Astrocyte of the hippocampus (primary cell): ENCODE measurements at places on chromosomes 5 and 9.

DNA sequence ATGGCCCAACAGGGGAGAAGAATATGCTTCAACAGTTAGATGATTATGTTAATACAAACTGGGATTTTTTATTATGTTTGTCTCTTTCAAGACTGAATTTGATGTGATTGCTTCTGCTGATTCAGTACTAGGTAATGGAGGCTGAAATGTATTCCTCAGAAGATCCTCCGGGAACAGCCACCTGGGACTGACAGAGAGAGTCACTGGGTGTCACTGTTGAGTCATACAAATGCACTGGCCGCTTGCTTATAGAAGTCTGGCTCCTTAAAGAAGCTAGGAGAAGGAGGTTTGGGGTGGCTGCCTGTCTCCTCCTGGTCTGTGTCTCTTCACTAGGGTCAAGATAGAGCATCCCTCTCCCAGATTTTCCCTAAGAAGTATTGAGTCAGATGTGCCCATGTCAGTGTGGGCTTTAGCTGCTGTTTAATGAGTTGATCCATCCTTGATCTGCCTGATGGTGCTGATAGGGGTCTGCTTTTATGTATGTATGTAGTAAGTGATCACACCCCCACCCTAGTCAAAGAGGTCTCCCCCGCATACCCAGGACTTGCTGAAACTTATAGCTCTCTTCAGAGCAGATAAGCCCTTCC, 773.4 kb downstream of the BRINP1 start:
- DNase-seq = peak; percentile 74

- DNase-seq = no peak
Observed at GRCh38 chr5:149930043-149930748, 14.4 kb downstream of the PDE6A start.

GRCh38 chr9:19994296-19994695, 205.5 kb upstream of the SLC24A2 start:
- DNase-seq = peak; percentile 91

DNA sequence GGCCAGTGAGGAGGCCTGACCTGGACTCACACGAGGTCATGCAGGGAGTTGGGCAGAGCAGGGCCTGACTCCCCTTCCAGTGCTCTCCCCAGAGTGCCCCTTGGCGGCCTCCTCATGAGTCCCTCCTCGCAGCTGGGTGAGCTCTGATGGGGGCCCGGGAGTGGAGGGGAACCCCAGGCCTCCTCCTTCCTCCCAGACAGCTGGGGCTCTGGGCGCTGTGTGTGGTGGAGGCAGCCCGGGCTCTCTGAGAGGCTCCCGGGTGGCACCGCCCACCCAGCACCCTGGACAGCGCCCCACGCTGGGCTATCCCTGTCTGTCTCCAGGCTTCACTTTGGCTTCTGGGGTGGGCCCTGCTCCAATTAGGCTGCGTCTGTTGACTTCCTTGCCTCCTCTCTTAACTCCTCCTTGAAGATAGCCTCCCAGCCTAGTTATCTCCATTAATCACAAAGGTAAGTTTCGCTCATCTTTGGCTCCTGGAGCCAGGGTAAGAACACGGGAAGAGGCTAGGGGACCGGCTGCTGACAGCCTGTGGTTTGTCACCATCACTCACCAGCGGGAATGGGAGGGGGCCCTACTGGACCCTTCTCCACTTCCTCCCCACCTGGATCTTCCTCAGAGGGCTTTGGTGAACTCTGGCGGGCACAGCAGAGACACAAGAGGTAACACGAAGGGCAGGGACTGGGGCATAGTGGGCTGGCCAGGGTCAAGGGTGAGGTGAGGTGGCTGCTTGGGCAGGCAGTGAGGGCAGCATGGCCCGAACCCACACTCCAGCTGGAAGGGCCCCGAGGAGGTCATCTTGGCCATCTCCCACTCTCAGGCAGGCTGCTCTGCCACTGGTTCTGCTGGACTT, 13.1 kb downstream of the PSD2 start:
- DNase-seq = peak; percentile 74

DNA sequence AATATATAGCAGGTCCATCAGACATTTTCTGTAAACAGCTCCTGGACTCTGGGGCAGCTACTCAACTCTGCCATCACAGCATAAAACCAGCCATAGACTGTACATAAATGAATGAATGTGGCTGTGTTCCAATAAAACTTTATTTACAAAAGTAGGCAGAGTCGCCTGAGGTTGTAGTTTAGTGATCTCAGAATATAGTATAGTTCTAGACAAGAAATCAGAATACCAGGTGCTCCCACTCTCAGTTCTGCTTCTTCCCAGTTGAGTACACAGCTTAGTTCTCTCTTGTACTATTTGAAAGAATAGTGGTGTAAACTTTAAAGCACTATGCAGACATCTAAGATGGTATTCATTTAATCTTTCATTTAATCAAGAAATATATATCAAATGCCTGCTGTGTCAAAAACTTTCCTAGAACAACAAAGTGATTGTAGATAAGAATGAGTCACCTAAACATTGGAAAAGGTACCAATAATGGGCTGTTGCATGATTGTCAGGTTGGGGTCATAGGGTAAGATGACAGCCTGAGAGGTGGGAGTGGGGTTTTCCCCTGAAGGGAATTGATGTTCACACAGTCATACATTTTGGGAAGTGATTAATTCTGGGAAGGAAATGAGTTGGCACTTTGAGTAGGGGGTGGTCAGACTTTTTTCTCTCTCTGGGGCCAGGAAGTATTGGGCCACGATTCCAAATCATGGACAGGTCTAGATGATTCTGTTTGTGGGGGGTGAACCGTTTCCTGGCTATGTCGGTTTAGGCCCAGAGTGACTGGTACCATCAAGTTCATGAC, 37.0 kb downstream of the TNFSF8 start:
- no peak for DNase-seq

DNA sequence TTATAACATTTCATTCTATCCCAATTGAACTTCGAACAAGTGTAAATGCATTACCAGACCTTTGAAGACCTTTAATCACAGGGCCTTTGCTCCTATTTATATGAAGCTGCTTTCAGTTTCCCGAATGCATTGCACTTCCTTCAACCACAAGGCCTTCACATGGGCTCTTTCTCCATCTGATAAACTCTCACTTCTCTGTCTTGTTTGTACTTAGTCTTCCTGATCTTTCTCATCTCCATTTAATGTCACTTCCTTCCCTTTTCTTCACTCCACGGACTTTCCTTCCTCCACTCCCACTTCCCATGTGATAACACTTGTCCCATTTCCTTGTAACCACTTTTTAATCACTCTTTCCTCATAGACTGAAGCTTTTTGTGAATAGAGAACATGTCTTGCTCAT, 74.3 kb upstream of the TNC start:
- no peak for DNase-seq

DNA sequence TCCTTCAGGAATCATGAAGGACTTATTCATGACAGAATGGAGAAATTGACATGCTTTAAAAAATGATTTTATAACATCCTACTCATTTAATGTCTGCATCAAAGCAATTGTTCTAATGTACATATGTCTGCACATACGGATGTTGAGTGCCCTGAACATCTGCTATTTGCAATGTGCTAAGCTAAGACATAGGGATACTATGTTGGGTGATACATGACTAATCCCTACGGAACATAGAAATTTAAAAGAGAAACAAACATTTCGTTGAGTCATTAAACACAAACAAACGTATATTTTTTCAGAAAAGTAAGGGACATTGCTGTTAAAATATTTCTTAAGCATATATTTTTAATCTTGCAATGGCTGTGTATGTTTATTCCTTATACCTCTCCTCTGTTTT, 686.5 kb upstream of the ADAMTS16 start:
- no peak for DNase-seq

DNA sequence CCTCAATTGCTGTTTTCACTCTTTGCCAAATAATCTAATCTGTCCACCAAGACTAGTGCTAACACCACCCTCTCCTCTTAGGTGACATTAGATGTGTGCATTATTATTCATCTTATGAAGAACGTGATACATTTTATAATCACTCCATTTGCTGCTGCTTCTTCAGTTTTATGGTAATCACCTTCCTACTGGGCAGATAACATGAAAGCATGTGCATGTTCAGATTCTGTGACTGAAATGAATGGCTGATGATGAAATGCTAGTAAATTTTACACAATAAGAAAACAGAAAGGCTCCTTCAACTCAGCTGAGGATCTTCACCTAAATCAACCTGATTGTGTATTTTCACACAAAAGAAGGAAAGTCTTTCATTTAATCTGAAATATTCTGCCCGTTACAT, 577.6 kb downstream of the CSNK1G3 start:
- no peak for DNase-seq

DNA sequence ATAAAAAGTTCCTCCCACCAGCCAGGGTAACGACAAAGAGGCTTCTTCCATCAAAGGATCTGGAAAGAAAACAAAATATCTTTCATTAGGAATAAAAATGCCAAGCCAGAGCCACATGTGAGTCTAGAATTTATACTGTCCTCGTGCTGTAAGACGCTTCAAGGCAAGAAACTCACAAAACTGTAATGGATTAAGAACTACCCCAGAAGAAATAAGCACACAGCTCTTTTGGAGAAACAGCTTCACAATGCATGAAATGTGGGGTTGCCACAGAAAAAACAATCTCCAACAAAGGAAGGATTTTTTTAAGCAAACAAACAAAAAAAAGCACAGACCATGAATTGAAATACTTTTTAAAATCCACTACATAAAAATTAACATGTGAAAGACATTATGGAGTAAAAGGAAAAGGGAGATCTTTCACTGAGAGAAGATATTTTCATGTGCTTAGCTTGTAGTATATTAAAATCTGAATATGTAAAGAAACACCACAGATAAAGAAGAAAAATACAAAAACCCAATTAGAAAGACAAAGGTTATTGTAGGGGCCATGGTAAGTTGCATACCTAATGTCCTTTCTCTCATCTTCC, 140.5 kb upstream of the NFIL3 start:
- no peak for DNase-seq

DNA sequence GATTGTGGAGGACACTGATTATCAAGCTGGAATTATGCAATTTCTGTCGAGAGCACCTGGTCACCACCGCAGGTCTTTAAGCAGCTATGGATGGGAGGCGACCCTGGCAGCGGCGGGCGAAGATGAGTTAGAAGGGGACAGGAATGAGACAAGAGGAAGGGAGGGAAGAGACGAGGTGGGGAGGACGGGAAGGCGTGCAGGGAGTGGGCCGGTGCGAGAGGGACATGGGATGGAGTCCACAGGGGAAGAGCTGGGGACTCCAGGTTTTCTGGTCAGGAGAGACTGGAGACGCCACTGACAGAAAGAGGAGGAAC, 192.3 kb downstream of the MELK start:
- DNase-seq = no peak

DNA sequence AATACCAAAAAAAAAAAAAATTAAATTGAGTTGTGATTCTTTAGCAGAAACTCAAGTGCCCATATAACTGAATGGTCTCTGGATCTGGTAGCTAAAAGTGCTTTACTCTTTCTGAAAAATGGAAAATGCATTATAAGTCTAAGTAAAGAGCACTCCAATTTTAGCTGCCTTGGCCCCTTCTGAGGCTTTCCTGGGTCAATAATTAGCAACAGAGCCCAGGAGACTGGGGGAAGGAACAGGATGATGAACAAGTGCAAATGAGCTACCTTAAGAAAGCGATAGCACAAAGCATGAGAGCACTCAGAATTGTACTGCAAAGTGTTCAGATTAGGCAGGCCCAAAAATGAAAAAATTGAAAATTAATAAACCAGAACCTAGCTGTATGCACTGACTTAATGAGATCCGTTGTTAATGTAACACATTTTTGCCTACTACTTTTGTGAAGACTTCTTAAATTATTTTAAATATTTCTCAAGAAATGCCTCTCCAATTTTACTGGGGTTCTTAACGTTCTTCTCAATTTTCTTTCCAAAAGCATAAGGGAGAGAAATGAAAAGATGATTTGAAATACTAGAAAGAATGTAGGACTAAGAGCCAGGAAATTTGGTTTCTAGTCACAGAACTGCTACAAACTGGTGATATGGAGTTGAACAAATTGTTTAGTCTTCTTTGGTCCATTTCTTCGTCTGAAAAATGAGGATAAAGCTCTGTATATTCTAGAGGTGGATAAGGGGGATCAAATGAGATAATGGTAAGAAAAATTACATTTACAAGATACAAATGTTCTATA, 566.1 kb downstream of the PDE4D start:
- no peak for DNase-seq

GRCh38 chr5:173719731-173720082, 103.3 kb upstream of the BOD1 start:
- DNase-seq = no peak

DNA sequence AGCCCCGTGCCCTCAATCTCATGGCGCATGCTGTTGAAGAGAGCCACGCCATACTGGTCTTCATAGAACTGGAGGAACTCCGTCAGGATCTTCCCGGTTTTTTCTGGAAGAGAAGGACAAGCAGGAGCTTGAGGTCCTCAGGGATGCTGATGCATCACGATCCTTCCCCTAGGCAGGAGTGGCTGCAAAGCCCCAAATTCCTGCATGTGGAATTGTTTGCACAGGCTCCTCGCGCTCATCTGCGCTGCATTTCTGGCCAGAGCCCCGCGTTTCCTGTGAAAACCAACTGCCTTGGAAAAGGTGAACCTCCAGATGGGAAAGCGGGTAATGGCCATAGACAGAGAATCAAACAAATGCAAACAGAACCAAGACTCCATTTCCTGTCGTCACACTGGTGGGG, 80.4 kb downstream of the LRSAM1 start:
- no peak for DNase-seq

GRCh38 chr5:154780128-154780527, 25.0 kb downstream of the LARP1 start:
- no peak for DNase-seq

DNA sequence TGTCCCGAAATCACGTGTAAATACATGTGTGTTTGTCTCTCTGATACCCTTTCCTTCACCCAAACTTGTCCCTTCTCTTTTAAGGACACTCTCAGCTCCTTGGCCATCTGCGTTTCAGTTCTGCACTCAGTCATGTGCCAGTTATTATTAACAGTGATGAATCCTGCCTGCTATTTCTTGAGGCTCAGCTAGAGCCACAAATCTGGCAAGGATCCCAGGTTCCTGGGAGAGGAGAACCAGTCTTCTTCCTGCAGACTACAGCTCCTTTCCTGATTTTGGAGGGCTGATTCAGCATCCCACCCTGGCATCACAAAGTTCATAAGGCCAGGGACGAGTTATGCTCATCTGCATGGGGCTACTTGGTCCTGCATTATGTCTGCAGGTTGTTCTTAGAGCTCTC, 5.6 kb downstream of the MAMDC2 start:
- peak; percentile 82 for DNase-seq
